ENCODE measurements at places on chromosomes 2 and 18.

- DNase-seq, result no peak
These were observed 142.0 kb downstream of the ZNF516 start for GRCh38 chr18:76353046-76353445.

- no peak for DNase-seq
These were observed 71.0 kb upstream of the CYP1B1 start for GRCh38 chr2:38146907-38147307.

GRCh38 chr2:29562319-29562718, 359.1 kb downstream of the ALK start:
- DNase-seq, result no peak

DNA sequence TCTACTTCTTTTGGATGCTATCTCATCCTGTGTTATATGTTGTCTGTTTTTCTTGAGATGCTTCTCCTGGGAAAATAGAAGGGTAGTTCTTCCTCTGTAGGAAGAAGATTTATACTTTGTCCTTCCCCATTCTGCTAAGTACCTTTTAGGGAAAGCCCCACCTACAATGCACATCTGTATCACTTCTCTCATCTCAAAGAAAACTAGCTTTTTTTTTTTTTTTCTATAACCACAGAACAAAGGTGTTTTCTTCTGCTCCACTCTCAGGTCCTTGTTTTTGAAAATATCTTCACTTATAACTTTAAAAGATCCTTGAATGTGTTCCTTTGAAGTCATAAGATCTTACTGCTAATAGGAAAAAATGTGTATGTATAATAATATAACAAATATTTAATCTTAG, 30.8 kb downstream of the CCDC150 start:
- no peak for DNase-seq

- no peak for DNase-seq
These were observed 57.6 kb downstream of the PIEZO2 start for GRCh38 chr18:11091746-11092145.

- peak; percentile 51 for DNase-seq
These were observed at the start of gene RNF103 for GRCh38 chr2:86623494-86624266. RNF103 (minus strand) TSS chr2:86623865; CDS start chr2:86622886, 979 bp downstream.

GRCh38 chr2:181223234-181223633, 234.0 kb upstream of the ITGA4 start:
- DNase-seq, result no peak

- DNase-seq, result no peak
These were observed 1.3 kb upstream of the USP34 start for GRCh38 chr2:61471905-61472805.

- no peak for DNase-seq
These were observed 3.8 kb upstream of the EGR4 start for GRCh38 chr2:73297151-73297559.

DNA sequence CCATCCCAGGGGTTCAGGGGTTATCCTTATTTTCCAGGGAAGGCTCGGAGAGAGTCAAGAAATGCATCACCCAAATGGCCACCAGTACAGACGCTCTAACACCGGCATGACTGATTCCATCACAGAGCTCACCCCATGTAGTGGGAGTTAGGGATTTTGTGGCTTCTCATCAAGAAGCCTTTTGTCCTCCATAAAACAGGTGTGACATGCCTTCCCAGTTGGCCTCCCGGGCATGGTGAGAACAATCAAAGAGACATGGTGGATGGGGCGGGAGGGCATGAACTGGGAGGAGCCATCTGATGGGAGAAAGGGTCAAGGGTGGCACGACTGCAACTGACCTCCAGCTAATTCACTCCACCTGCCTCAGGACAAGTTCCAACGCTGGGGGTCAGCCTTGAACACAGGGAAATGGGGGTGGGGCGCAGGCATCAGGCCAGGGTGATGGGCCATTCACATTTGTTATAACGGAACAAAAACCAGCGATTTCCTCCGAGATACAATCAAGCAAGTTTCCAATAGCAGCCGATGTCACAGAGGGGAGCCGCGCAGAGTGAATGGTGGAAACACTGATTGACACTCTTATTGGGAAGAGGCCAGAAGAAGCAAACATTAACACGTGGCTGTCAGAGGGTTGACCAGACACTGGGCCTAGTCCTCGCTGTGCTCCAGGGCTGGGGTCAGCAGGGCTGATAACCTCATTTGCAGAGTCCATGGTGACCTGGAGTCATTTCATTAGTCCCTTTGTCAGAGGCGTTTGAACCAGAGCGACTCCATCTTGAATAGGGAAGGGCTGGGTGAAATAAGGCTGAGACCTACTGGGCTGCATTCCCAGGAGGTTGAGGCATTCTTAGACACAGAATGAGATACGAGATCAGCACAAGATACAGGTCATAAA, 80.5 kb upstream of the HPCAL1 start:
- DNase-seq, result no peak

- DNase-seq, result no peak
These were observed 370.4 kb downstream of the MTX2 start for GRCh38 chr2:176639671-176640070.

- no peak for DNase-seq
These were observed 568.5 kb upstream of the SOX11 start for GRCh38 chr2:5123582-5124196.

- no peak for DNase-seq
These were observed 951.7 kb upstream of the CNTNAP5 start for GRCh38 chr2:123073371-123073770.

- peak; percentile 42 for DNase-seq
These were observed 2.2 kb downstream of the RND3 start for GRCh38 chr2:150485114-150485870.

- DNase-seq, result no peak
These were observed 84.0 kb downstream of the SKA1 start for GRCh38 chr18:50458796-50459195.

DNA sequence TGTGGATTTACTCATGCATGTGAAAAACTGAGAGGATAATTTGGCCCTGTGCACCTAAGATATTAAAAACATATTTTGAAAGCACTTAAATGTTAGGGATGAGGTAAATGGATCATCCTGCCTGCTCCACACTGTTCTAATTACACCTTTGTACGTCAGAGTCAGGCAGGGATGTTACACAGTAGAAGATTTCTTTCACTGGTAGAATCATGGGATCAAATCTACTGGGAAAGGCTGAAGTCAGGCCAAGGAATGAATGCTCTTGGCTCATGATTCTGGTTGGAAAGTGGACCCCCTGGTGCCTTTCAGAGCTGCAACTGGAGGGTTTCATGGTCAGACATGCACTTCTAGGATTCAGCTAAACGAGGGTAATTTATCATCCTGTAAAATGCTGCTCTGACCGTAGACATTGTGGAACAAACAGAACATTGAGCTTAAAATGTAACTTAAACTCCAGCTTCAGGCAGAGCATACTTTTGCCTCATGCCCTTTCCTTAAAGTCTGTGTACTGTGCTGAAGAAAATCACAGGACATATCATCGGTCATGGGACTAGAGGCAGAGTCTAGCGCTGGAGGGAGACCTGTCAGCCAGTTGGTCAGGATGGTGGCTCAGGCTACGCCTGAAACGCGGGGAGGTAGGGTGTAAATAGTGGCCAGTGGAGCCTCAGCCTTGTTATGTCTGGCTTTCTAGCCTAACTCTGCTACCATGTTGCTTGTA, 4.9 kb downstream of the KCNE4 start:
- DNase-seq, result no peak

- no peak for DNase-seq
These were observed 84.0 kb upstream of the ITPRID2 start for GRCh38 chr2:181807526-181807925.

GRCh38 chr2:176137252-176137580, 7.7 kb downstream of the HOXD8 start:
- DNase-seq, result no peak

DNA sequence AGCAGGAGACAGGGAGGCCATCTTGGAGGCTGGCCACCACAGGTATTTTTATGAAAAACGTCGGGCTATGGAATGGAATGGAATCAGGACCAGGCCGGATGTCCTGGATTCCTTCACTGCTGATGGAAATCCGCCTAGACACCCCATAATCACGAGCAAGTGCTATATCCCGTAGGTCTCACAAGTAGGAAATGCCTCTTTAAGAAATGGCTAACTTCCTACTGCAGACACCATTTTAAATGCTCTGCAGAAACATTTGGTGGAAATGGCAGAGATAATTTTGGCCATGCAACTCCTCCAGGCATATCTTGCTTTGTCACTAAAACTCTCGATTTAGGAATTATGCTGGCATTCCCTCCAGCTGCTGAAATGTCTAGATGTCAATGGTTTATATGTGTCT, 18.0 kb downstream of the ID2 start:
- DNase-seq, result no peak

DNA sequence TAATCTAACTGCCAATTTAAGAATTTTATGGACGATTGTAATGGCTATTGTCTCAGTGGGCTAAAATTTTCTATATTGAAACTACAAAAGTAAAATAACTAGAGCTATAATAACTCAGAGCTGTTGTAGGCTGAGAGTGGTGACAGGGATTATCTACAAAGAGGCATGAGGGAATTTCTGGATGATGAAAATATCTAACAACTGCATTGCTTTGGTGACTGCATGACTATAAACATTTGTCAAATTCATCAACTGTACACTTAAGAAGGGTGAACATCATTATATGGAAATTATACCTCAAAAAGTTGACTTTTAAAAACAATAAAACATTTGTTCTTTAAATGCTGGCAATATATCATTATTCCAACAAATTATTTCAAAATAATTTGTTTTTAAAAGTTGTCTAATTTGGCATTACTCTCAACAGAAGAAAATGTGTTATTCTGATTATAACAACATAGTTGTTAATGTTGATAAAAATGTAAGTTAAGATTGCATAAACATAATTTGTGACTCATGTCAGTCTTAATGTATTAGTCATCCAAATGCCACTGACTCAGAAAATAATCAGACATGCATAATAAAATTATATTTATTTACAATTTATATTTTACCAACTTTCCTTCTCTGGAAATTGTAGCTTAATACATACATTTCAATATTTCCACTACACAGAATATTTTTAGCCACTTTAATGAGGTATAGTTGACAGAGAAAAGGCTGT, 865.1 kb upstream of the VRK2 start:
- no peak for DNase-seq

- DNase-seq, result no peak
These were observed 59.8 kb downstream of the NOL10 start for GRCh38 chr2:10629819-10630532.

- DNase-seq, result no peak
These were observed 60.0 kb downstream of the MAPK4 start for GRCh38 chr18:50619861-50620275.

GRCh38 chr2:74906395-74906794, 52.0 kb upstream of the POLE4 start:
- no peak for DNase-seq

GRCh38 chr2:31049916-31050588, 88.2 kb downstream of the GALNT14 start:
- DNase-seq, result no peak

DNA sequence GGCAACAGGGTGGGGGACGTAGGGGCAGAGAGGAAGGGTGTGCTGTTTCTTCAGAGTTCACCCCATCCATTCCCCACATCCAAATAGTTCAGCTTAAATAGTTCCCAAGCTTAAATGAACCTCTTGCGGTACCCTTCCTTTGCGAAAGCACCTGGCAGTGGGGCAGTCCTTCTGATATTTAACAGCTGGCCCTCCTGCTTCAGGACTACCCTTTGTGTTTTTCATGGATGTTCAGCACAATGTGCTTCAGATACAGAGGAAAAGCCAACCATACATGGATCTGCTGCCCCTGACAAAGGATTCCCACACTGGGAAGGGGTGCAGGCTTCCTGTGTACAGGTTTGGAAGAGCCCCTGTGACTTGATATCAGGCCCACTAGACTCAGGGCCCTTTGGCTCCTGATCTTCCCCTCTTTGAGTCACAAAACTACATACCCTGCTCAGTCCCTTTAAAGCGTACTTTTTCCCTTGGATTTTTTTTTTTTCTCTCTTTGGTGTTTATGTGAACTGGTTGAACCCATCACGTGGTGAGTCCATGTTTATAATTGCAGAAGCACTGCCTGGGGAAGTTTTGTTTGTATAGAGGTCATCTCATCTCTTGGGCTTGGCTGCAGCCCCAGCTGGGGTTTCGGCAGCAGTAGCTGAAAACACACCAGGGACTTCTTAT, 45.3 kb upstream of the IGFBP5 start:
- DNase-seq, result no peak

GRCh38 chr2:11314487-11314886, 29.9 kb downstream of the ROCK2 start:
- DNase-seq, result no peak

DNA sequence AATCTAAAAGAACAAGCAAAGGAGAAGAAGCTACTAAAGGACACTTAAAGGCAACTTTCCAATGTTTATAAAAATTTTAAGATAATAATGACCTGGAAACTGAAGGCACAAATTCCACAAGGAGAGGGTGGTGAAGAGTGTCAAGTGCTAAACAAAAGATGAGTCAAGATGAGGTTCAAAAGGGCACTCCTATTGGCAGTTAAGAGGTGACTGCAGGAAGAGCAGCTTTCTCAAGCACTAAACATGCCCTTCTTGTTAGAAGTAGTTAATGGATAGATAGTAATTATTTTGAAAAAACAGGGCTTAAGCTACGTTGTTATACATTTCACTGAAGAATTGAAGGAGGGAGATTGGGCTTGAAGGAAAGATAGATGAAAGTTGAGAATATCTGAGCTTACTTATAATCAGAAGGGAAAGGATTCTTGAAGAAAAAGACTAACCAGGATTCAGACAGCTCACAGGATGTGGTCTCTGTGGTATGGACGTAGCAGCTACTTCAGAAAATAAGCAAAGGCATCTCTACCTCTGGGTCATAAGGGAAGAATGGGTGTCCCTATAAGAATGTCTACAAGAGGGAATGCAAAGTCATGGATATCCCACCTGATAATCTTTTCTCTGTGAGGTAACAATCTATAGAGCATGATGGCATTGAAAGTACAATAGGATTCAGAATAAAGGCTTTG, 454.7 kb upstream of the SLC39A10 start:
- no peak for DNase-seq

GRCh38 chr2:100957996-100958653, 44.0 kb upstream of the RPL31 start:
- no peak for DNase-seq

DNA sequence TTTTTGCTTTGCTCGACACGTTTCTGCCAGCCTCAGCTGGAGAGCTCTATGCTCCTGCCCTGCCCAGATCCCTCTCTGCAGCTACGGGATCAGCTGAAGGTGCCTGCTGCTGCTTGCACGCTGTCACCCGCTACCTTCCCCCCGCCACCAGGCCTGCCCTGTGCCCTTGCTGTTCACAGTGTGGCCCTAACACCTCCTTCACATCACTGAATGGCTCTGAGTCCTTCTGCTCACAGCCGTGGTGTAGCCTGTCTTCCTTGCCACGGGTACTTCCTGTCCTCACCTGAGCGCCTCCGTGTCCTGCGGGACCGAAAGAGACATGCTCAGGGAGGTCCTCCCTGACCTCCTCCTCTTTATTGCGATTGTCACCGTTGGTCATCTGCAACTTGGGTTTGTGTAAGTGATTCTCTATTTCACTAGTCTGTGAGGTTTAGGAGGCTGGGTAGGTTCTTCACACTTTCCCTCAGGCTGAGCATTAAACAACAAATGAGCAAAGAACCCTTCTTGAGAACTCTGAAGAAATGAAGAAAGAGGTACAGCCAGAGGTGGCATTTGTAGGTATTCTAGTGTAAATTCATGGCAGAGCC, 127.5 kb downstream of the NCK2 start:
- DNase-seq, result no peak
